ENCODE measurements at places on chromosomes 12 and 14.

DNA sequence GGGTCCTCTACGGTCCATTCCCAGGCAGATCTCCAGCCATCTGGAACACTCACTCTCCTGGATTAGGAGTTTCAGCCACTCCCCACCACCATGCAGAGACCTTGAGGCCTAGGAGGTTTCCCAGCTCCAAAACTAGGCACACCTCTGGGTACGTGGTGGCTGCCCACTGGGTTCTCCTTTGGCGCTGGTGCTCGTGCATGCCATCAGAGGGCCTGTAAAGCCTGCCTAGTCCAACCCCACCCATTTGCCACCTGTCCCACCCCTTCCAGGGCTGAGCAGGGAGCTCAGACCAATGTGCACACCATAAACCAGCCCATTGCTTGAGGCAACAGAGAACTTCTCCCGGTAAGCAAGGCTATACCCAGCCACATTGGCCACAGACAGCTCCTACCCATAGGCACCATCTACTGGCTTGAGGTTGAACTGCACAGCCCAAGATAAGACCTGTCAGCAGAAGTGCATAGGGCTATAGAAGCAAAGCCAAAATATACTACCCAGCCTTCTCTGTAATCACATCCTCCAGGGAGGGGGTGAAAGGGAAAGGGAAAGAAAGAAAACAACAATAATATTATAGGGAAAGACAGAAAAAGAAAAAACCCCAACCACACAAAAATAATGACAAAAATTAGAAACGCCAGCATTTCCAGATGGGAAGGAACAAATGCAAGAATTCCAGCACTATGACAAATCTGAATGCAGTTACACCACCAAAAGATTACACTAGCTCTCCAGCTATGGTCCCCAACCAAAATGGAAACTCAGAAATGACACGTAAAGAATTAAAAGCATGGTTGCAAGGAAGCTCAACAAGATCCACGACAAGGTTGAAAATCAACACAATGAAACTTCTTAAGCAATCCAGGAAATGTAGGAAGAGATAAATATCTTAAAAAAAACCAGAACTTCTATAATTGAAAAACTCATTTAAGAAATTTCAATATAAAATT lies 111.9 kb upstream of the CCDC175 start:
- peak; percentile 44 for DNase-seq

DNA sequence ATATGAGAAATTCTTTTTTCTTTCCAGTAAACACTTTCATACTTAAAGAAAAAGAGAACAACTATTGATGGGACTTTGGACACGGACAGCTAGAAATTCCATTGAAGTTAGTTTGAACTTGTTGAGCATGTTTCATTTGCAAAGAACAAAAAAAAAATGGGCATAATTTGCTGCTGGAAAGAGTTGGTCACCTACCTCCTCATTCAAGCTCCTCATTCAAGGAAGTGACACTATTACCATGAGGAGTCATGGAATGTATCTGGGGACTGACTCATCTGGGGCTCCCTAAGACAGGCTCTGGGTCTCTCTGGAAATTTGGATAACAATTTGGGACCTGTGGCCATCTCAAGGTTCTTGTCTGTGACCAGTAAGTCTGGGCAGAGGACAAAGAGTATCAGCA lies 50.4 kb downstream of the KICS2 start:
- DNase-seq, result no peak

GRCh38 chr12:123045678-123046077 lies 65.2 kb downstream of the ARL6IP4 start:
- DNase-seq, result no peak

GRCh38 chr12:80268924-80269749 lies 169.8 kb downstream of the OTOGL start:
- no peak for DNase-seq

DNA sequence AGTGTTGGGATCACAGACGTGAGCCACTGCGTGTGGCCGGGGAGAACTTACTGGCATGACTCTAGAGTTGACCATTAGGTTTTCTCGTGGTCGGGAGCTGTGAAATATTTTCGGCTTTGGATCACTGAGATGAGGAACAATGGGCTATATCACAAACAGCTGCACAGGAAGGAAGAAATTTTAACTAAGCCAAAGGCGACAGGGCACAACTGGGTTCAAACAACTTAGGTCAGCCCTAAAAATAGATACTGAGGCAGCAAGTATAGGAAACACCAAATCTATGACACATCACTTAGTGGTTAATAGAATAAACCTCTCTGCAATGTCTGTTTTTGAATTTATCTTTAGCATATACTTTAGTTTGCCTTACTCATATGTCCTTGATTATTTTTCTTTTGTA lies 162.9 kb downstream of the LRIG3 start:
- DNase-seq, result no peak

GRCh38 chr12:60052483-60052882 lies 456.7 kb downstream of the SLC16A7 start:
- no peak for DNase-seq

- no peak for DNase-seq
Observed at GRCh38 chr14:72539661-72540315, 354.1 kb downstream of the DPF3 start.

DNA sequence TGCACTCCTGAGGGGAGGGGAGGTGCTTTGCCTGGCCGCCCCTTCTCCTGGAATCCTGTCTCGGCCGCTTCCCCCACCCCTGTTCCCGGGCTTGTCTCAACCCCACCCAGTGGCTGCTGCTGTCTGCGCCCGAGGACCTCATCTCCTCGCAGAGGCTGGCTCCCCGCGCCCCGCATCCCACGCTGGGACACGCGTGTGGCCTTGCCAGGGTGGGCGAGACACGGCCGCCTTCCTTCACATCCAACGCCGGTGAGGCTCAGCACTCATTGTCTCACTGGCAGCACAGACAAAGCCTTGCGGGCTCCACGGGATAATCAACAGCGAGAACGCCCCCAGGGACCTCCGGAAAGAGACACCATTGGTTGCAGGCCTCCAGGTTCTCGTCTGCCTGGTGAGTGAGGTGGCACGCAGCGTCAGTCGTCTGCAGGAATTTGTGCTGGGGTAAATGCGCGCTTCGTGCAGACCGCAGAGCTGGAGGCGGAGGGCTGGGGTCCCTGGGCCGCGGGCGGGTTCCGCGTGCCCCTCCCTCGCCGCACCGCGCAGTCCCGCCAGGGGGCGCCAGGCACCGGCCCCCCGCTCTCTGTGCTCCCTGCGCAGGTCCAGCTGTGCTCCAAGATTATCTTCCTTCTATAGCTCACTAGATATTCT lies 26.8 kb downstream of the CCDC177 start:
- DNase-seq, result peak; percentile 17

DNA sequence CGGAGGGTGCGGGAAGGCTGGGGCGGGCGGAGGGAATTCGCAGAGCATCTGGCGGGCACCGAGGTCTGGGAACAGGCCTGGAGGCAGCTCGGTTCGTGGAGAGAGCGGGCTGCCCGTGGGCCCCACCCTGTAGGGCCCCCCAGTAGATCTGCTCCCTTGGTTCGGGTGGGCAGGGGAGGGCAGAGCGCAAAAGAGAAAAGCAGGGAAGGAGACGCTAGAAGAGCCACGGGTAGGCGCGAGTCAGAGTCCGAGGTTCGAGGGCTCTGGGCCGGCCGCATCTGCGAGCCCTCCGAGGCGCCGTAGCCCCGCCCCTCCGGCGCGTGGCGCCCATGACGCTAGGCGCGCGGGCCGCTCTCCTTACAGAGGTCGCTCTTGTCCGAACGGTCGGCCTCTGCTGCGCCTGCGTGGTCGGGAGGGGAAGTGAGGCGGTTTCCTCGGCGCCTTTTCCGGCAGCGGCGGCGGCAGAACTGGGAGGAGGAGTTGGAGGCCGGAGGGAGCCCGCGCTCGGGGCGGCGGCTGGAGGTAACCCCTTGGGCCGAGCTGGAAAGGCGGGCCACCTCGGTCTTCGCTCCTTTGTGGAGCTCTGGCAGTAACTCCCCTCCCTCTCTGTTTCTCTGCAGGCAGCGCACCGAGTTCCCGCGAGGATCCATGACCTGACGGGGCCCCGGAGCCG lies at the start of gene ARF6:
Gene ARF6, plus strand, starts transcription at position 447 of the 673 bp plus-strand sequence. CDS start 655 bp downstream, outside the sequence.
- DNase-seq, result peak; percentile 99

DNA sequence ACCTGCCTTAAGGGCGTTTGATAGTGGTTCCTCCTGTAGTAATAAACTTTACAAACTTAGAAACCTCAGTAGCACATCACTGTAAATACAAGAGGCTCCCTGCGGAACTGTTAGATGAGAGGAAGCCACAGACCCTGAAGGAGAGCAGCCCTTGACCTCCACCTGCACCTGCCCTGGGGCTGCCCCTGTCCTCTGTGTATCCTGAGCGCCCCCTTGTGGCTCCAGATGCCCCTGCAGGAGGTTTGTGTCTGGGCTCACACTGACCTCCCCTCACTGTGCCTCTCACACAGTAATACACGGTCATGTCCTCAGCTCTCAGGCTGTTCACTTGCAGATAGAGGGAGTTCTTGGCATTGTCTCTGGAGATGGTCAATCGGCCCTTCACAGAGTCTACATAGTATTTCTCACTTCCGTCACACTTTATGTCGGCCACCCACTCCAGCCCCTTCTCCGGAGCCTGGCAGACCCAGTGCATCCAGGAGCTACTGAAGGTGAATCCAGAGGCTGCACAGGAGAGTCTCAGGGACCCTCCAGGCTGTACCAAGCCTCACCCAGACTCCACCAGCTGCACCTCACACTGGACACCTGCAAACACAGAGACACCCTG lies 1059.8 kb downstream of the TMEM121 start:
- no peak for DNase-seq

DNA sequence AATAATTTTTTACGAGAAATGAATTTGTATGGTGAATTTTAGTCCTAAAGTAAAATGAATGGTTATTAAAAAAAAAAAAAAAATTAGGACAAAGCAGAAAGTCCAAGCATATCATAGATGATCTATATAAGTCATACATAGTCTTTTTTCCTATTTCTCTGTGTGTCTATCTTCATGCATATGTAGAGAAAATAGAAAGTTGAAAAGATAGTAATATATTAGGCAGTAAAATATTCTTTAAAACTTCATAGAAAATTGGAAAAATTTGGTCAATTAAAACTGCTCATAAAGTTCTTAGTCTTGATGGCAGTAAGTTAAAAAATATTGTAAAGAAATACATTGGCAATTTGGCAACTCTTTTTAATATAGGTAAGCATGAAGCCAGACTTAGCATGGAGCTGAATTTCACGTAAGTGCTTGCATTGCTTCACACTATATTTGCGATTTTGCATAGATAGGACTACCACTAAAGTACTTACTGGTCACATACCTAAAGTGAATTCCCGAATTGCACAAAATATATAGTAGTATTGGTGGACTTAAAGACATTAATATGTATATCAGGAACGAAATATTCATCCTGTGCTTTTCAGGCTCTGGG lies 303.8 kb downstream of the IPO8 start:
- no peak for DNase-seq

DNA sequence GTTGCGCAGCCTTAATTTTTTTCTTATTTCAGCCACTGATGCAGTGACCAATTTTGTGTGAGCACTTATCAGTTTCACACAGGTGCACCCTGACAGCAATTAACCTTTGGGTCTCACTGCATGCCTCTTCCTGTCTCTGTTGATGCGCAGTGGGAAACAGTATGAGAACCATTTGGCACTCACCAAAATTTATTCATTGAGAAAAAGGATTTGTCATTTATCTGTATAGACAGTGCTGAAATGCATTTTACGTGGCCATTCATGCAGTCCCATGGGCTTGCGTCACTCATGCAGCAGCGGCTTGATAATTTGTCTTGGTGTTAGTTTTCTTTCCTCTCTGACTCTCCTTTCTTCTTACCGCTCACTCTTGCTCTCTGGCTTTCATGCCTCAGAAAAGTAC lies 157.5 kb downstream of the C12orf75 start:
- no peak for DNase-seq

GRCh38 chr14:89221109-89221810 lies 195.8 kb downstream of the FOXN3 start:
- DNase-seq, result peak; percentile 23

DNA sequence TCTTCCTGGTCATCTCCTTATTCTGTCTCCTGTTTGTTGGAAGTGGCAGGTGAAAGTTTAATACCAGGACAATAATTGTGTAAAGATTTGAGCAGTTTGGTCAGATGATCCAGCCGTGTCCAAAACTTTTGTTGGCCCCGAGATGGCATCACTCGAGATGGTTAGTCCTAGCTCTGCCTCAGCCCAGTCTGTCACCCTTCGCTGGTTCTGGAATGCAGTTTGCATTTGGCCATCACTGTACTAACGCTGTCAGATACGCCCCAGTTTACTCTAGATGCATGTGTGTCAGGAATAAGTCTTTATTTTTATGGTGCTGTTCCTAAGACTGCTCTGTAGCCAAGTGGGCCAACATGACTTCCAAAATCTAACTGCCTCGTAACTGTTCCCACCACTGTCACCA lies 79.6 kb downstream of the MOK start:
- no peak for DNase-seq

GRCh38 chr14:95514131-95515079 lies 2.0 kb downstream of the SYNE3 start:
- no peak for DNase-seq

DNA sequence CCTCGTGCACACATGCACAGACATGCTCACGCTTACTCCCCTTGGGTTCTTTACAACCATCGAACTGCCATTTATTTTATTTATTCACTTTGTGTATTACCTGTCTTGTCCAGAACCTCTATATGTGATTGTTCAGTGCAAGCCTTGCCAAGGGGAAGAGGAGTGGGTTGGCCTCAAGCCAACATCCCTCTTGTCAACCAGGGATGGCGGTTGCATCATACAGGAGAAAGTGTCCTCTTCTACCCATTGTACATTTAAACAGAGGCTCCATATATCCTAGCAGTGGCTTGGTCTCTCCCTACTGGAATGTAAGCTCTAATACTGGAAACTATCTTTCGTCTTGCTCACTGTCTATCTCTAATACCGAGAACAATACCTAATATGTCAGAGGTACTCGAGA lies 108.4 kb downstream of the C12orf42 start:
- no peak for DNase-seq

DNA sequence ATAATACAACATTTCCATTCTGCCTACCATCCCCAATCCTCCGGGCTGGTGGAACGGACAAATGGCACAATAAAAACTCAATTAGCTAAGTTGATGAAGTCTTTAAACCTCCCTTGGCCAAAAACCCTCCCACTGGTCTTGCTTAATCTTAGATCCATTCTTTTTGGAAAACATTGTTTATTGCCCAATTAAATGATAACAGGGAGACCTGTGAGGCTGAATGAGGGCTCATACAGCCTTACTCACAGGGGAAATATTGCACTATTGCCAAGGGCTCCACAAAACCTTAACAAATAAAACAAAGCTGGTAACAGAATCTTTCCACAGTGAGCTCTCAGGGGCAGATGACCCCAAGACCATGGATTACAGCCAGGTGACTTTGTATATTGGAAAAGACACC lies 7.8 kb upstream of the PSMC1 start:
- DNase-seq, result no peak

- DNase-seq, result no peak
Observed at GRCh38 chr14:36111822-36112583, 64.5 kb downstream of the PTCSC3 start.

- DNase-seq, result no peak
Observed at GRCh38 chr12:46364777-46365580, 7.6 kb downstream of the SLC38A2 start.

- DNase-seq, result peak; percentile 63
Observed at GRCh38 chr12:106123551-106124081, 15.1 kb downstream of the NUAK1 start.
